Ascending aorta (tissue), 2 donors: ENCODE measurements at places on chromosomes 5 and 9.
A peak's percentile ranks its signal among the peaks of the same experiment; 100 is the strongest.

- DNase-seq, result no peak
Observed at GRCh38 chr9:121275781-121276658, 8.1 kb downstream of the GSN start.

DNA sequence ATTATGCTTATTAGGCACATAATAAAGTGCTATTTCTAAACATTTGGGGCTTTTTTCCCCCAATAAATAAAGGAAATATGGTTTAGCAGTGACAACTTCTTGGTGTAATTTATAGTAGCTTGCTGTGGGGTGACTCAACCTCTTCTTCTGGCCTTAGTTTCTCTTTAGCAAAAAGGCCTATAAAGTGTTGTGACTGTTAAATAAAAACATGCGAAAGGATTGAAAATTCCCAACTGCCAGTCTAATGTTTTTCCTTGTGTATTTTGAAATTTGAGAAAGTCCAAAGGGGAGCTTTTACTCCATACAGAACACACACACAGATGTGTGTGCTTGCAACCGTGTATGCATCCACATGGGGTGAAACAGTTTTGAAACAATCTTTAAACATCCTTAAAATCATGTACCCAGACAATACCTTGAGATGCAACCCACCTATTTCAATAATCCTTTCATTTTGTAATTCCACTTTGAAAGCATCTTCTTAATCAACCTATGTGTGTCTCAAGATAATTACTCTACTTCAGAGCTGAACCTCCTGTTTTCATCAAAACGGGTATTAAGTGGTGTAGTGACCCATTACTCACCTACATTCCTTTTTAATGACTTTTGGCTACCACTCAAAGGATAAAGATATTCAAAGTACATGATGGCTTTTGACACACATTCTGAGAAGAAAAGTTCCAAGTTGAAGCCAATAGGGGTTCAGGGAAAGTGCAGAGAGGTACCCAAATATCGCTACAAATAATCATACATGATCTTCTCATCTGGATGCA is 123.8 kb downstream of the DROSHA start:
- DNase-seq, result no peak

DNA sequence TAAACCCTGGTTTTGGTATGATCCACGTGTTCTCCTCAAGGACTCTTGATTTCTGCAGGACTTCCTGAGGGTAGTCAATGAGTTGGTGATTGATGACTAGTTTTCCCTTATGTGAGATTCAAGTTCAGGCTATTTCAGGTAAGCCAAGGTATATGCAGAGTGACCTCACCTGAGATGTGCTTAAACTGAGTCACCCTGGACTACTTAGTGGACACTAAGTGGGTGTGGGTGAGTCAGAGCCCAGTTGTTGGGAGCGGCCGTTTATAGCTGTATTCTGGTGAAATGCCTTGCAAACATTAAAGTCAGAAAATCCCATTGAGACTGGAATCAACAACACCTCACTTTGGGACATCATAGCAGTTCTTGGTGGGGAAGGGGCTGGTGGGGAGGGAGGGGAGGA is 62.9 kb downstream of the SLC28A3 start:
- DNase-seq, result no peak

DNA sequence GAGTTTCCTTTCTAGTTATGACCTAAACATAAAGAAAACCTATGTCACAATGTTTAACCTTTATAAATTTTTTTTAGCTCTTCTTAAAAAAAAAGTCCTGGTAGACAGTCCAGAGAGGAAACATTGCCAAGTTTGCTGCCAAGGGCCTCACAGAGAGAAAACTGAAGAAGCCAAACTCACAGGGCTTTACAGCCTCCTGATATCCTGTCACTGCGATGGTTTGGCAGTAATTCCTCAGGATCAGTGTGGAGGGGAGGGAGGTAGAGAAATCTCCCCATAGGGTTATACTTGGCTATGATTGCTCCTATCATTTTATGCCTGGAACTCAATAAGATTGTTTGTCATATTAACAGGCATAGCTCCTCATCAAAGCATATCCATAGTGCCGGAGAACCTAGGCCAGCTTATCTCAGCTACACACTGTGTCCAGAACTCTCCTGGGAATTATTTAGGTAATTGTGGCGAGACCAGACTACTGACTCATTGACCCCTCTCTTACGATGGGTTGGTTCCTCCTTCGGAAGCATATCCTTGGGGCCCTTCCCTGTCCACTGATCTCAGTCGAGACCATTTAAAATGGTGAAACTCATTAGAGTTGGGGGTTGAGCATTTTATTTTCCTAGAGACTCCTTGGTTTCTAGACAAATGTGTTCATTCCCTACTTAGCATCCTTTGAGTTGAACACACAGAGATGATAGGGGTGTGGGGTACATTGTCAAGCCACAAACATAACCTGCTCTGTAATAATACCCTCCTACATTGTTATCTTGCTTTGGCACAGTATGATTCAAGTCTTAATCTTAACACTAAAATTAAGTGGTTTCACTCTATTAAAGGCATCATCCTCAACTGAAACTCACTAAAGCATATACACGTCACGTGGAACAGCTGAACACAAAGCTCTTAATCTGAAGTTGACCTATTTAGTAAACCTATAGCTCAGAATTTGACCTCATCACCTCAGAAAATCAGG is 53.4 kb upstream of the TMC1 start:
- DNase-seq, result no peak

DNA sequence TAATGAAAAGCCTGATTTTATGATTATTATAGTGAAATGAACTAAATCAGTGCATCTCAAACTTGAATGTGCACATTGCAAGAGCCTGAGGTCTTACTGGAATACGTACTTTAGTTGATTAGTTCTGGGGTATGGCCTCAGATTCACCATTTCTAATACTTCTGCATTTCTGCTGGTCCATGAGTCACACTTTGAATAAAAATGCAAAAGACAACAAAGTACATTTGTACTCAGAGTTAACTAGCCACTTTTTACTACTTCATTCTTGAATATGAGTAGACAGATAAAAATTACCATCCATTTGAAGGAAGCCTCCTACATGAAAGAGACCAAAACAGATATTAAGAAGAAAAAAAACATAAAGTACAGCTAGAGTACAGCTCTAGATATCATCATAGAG is 27.1 kb upstream of the PRR16 start:
- DNase-seq, result no peak

DNA sequence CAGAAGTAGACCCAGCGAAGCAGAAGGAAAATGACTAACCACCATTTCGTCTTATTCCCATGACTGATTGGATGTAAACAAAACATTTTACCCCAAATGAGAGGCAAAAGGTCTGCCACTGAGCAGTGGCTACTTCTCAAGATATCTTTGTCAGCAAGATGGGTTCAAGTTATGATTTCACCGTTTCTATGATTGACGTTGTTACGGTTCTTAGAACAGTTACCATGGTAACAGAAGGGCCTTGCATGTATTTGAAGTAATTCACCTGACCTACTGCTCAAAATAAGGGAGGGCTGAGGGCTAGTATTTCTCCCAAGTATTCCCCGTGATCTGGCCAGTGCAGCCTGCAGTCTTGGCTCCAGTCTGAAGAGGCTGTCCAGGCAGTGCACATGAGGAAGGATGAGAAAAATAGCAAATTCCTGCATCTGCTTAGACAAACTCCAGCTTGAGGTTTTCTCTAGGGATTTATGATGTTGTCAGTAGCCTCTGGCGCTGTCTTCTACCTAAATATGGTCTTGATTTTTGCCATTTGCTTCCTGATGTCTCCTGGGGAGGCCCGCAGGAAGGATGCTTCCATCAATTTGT is 372.7 kb downstream of the TMEM38B start:
- DNase-seq, result no peak

DNA sequence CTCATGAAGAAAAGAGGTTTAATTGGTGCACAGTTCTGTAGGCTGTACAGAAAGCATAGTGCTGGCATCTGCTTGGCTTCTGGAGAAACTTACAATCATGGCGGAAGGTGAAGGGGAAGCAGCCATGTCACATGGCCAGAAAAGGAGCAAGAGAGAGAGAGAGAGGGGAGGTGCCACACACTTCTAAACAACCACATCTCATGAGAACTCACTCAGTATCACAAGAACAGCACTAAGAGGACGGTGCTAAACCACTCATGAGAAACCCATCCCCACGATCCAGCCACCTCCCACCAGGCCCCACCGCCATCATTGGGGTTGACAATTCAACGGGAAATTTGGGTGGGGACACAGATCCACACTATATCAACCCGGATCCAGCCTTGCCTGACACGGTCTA is 28.8 kb upstream of the IER5L start:
- no peak for DNase-seq

DNA sequence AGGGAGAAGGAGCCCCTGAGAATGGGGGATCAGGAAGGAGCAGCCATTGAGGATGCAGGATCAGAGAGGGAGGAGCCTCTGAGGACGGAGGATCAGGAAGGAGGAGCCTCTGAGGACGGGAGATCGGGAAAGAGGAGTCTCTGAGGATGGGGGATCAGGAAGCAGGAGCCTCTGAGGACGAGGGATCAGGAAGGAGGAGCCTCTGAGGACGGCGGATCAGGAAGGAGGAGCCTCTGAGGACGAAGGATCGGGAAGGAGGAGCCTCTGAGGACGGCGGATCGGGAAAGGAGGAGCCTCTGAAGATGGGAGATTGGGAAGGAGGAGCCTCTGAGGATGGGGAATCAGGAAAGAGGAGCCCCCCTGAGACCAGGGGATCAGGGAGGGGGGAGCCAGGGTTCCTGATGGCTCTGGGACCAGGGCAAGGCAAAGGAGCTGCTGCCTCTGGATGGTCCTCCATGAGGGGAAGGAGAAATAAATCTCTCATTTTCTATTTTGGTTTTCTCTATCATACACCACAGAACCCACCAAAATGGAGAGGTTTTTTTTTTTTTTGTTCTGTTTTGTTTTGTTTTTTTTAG is 22.6 kb upstream of the SARDH start:
- no peak for DNase-seq

DNA sequence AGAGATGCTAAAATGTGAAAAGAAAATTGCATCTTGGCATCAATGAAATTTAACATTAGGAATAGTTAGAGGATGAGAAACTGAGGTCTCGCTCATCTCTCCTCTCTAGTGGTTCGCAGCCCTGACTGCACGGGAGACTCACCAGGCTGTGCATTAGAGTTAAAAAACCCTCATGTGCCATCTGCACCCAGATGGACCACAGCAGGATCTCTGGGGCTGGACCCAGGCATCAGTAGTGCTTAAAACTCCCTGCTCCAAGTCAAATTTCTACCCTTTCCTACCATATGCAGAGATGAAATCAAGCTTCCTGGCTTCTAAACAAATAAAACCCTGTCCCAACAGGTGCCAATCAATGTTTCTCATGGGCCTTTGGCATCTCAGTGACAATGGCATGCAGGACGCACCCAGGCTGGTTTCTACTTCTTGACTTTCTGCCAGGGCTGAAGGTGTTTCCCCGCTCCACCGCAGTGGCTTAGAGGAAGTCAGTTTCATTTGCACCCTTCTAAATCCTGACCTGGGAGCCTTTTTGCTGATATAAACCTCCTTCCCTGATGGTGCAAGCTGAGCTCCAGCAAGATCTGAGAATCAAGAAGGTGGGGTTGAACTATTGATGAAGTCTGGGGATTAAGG is 132.6 kb downstream of the NSG2 start:
- DNase-seq, result peak; percentile 50

DNA sequence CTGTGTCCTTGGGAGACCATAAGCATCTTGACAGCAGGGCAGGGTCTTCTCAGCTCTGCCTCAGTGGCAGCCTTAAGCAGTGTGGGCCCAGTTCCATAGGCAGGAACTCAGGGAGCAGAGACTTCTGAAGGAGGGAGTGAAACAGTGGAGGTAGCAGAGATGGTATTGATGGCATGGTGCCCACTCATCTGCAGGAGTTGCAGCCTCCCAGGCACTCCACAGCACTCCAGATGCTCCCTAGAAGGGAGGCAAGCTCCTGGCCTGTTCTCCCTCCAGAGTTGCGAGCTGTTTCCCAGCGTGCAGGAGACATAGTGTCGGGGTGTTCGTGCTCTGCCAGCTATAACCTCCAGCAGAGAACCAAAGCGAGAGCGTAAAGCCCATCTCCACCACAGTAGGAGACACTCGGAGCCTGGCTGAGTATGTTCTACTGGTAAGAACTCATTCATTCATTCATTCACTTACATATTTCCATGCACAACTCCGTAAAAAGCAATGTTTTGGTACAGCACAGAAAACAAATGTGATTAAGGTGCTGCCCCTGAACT is 31.4 kb upstream of the UNC5A start:
- DNase-seq, result no peak

DNA sequence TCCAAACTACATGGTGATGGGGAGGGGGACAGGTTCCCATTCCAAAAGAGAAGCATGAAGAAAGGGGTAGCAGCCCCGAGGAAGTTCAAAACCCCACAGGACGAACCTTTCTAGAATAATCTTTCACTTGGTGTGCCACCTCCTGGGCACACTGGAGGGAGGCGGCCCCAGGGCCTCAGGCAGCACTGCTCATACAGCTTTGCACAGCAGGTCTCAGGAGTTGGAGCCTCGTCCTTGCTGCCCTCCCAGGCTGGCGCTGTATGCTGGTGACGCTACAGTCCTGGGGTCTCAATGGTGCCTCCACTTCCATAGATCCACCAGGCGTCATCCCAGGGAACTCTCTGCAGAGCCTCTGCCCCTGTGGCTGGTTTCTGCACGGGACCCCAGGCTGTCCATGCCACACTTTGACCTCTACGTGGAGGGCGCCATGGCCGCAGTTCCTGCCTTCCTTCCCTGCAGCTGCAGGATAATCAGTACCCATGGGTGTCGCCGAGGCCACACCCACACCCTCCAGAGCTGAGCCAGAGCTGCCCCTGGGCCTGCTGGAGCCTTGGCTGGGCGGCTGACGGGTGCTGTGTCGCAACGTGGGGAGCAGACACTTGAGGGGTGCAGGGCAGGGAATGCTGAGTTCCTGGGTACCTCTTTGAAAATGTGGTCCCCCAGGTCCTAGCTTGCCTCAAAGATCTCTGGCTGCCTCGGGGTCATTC is 95.3 kb downstream of the COL5A1 start:
- DNase-seq, result no peak

GRCh38 chr9:752681-753200 is 88.8 kb upstream of the DMRT1 start:
- no peak for DNase-seq

DNA sequence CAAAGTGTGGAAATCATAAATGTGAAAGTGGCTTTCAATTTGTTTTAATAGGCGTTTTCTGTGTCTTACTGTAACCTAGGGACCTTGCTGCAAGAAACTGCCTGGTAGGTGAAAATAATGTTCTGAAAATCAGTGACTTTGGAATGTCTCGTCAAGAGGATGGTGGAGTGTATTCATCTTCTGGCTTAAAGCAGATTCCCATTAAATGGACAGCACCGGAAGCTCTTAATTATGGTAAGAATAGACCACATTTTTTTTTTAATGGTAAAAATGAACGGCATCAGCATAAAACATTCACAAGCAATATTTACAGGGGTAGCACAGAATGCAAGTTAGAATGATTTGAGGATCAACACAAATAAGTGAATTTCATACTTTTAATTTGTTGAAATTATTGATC is 229.1 kb downstream of the PJA2 start:
- no peak for DNase-seq

- DNase-seq, result peak; percentile 75
Observed at GRCh38 chr9:127397646-127398274, 791 bp downstream of the SLC2A8 start.
